Cardiac muscle cell (in vitro differentiated cells and primary cell): ENCODE measurements at places on chromosomes 7 and 10. TPM values are rescaled to one million over a fixed set of nuclear protein-coding genes. Genes with fewer than 3 reads are reported as not detected.

Gene MSMB
- not detected in 2 replicates for total RNA-seq

- DNase-seq = peak; percentile 22
Observed at GRCh38 chr7:73715648-73716317, 3.7 kb downstream of the STX1A start.

DNA sequence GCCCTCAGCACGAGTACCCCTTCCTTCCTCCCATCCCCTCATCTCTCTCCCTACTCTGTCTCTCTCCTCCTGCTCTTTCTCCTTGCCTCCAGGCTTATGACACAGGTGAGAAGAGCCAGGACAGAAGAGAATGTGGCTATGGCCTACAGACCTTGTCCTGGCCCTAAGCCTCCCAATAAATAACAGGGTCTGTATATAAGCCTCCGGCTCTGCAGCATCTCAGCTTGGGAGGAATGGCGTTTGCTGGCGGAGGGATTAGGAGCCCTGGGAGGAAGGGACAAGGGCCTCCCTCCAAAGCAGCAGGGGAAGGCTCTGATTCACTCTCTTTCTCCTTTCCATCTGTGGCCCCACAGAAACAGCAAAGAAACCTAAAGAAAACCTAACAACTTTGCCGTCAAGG is 45.8 kb downstream of the COL13A1 start:
- DNase-seq = no peak

DNA sequence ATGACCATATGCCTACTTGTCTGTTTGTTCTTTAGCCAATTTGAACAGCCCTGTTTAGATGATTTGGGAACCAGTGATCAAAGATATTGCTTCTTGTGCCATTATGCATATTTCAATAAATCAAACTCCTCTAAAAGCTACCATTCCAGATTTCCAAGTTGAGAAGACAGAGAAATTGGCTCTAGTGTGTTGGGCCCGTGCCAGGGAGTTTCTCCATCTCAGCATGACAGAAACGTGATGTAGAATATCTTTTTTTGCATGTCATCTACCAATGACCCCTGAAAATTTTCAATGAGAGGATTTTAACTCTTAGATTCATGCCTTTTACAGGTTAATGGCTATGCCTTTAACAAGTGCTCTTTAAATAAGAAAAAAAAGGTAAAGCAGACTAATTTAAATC is 50.7 kb upstream of the CABCOCO1 start:
- no peak for DNase-seq
